Sigmoid colon (tissue), 7 donors: ENCODE measurements at places on chromosomes 6 and 20.
A peak's percentile ranks its signal among the peaks of the same experiment; 100 is the strongest.

DNA sequence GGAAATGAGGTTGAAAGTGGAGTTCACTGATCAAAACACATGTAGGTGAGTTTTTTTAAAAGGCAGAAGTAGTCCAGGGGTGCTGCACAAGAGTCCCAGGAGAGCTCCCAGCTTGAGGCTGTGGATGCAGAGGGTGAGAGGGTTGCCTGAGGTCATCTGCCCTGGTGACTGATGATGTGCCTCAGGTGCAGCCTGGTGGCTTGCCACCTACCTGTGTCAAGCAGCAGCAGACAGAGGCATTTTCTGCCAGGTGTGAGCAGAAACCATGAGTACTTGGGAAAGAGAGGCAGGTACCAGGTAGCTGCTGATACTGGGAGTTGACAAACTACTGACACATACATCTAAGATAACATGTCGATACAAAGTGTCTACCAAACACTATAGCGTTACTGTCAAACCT, 92.5 kb downstream of the SCP2D1 start:
- no peak for DNase-seq
- H3K4me3 ChIP-seq = no peak overlapping the region
- no peak overlapping the region for H3K27ac ChIP-seq
- H3K36me3 ChIP-seq = no peaks in the 10 kb centered on the region
- H3K27me3 ChIP-seq = no peaks in the 10 kb centered on the region

DNA sequence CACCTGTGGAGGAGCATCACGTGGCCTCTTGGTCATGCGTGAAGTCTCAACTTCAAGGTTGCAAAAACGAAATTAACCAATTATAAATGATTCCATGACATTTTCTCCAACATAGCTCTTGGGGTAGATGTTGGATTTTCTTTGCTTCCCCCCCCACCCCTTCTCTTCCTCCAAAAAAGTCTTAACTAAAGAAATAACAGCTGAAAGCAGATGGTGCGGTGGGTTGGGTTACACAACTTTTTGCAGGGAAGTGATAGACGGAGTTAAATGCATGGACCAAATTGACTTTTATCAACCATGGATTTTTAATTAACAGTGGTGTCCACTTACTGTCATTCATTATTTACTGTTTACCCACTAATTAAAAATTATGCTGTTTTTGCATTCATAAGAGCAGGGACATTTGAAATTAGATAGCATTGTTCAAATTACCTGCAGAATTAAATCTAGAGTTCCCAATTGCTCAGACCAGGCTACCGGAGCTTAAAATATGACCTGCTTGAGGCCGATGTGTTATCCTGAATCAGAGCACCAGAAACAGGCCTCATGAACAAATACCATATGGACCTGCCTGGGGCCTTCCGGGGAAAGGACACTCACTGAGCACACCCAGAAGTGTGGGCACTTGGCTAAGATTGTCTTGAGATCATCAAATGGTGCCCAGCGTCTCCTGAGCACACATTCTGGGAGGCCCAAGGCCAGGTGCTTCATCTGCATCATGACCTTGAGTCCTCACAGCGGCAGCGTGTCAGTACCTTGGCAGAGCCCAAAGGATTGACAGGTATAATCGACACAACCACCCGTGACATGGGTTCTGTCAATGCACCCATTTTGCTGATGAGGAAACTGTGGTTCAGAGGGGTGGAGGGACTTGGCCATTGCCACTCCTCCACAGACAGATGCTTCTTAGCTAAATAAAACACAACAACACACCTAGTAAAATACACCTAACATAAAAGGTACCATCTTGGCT, 41.5 kb downstream of the APCDD1L start:
- peaks cover 38% of the 10 kb centered on the region for H3K4me1 ChIP-seq
- no peaks in the 10 kb centered on the region for H3K36me3 ChIP-seq
- no peaks in the 10 kb centered on the region for H3K27me3 ChIP-seq
- no peak overlapping the region for H3K4me3 ChIP-seq

DNA sequence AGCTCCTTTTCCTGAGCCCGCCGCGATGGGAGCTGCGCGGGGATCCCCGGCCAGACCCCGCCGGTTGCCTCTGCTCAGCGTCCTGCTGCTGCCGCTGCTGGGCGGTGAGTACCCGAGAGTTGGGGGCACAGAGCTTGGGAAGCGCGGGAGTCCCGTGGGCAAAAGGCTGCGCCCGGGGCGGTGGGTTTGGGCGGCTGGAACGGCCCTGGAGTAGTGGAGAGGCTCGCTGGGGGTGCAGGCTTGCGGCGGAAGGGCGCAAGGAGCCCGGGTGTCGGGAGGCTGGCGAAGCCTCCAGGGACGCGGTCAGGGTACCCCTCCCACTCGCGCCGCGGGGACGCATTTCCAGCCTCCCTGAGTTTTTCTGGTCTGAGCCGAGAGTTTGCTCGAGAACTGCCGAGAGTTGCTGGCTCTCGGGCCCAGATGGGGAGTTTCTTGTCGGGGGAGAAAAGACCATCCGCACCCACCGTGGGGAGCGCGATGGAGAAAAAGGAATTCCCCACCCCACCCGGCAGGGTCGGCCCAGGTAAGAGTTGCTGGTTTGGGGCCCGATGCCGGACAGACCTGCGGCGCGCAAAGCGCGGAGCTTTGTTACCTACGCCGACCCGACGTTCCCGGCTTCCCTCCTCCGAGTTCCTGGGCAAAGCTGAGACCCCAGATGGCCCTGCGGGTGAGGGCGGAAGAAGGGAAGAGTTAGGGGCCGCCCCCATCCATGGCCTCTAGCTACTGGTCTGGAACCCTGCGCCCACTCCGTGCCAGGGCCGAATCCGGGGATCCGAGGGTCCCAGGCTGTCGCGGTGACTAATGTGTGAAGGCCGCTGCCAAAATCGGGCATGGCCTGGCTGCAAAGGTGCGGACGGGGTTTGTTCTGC, 584 bp downstream of the PTK7 start:
- peaks cover 7% of the 10 kb centered on the region for H3K36me3 ChIP-seq
- peaks cover 15% of the 10 kb centered on the region for H3K4me1 ChIP-seq
- H3K27ac ChIP-seq = no peak overlapping the region
- DNase-seq = no peak
- peak overlapping the region; percentile 52 for H3K4me3 ChIP-seq

GRCh38 chr6:109795994-109796555, 105.0 kb downstream of the FIG4 start:
- no peaks in the 10 kb centered on the region for H3K4me1 ChIP-seq
- no peaks in the 10 kb centered on the region for H3K27me3 ChIP-seq
- no peak overlapping the region for H3K4me3 ChIP-seq
- no peak for DNase-seq
- H3K36me3 ChIP-seq = no peaks in the 10 kb centered on the region
- H3K27ac ChIP-seq = no peak overlapping the region

DNA sequence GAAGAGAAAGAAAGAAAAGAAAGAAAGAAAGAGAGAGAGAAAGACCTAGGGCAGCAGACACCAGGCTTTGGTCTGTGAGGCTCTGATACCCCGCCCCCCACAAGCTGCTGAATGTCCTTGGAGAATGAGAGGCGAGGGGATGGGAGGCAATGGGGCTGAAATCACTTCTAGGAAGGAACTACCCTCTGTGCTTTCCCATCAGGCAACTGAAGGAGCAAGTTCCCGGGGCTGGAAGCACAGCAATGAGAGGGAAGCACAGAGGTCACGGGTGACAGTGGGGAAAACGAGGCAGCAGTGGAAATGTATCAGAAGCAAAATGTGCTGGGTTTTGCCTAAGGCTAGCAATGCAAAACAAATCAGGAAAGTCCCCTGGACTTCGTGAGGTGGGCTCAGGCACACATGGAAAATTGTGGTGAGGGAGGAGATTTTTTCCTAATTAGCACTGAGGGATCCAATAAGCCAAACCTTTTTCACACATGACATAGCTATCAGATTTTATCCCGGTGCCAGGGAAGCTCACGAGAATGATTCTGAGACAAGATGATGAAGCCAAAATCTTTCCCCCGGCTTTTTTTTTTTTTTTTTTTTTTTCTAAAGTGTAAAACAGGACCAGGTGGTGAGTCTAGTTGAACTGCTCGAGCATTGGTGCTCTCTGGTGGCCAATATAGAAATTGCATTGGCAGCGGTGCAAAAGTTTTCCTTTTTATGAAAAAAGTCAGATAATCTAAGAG, 16.8 kb upstream of the ARFGEF2 start:
- no peaks in the 10 kb centered on the region for H3K27me3 ChIP-seq
- H3K27ac ChIP-seq = no peak overlapping the region
- H3K4me3 ChIP-seq = no peak overlapping the region
- no peaks in the 10 kb centered on the region for H3K4me1 ChIP-seq
- no peaks in the 10 kb centered on the region for H3K36me3 ChIP-seq

DNA sequence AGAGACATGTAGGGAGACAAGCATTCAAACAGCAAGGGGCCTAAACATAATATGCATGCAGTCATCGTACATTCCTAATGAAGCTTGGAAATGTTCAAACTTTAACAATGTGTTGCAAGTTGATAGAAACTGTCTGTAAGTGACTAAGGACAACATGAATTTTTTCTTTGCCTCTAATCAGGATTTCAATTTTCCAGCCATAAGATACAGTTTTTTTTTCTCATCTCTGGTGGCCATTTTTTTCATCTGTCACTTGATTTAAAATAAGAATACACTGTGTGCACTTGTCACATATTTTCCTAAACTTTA, 22.2 kb upstream of the MTRF1L start:
- no peaks in the 10 kb centered on the region for H3K36me3 ChIP-seq
- H3K4me3 ChIP-seq = no peak overlapping the region
- H3K4me1 ChIP-seq = no peaks in the 10 kb centered on the region
- no peak overlapping the region for H3K27ac ChIP-seq

GRCh38 chr6:44869321-44869897, 458.7 kb upstream of the RUNX2 start:
- no peak overlapping the region for H3K27ac ChIP-seq
- no peaks in the 10 kb centered on the region for H3K4me1 ChIP-seq
- no peaks in the 10 kb centered on the region for H3K36me3 ChIP-seq
- no peaks in the 10 kb centered on the region for H3K27me3 ChIP-seq

DNA sequence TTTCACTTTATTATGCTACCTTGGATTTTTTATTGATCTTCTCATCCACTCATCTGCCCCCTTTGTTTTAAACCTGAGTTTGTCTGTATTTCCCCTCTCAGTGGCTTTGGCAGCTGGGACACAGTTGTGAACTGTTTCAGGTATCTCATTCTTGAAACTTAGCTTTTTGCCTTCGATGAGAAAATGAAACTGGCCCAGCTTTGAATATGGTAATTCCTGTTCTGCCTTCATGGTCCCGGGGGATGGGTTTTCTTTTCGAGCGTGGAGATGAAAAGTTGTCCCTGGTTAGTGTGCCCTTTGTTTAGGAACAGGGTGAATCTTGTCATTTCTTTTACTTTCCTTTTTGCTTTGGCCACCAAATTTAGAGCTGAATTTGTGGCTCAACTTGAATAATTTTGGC, 25.6 kb downstream of the DHX35 start:
- H3K27me3 ChIP-seq = no peaks in the 10 kb centered on the region
- H3K27ac ChIP-seq = no peak overlapping the region
- H3K36me3 ChIP-seq = peaks cover 28% of the 10 kb centered on the region
- no peak for DNase-seq
- no peak overlapping the region for H3K4me3 ChIP-seq

DNA sequence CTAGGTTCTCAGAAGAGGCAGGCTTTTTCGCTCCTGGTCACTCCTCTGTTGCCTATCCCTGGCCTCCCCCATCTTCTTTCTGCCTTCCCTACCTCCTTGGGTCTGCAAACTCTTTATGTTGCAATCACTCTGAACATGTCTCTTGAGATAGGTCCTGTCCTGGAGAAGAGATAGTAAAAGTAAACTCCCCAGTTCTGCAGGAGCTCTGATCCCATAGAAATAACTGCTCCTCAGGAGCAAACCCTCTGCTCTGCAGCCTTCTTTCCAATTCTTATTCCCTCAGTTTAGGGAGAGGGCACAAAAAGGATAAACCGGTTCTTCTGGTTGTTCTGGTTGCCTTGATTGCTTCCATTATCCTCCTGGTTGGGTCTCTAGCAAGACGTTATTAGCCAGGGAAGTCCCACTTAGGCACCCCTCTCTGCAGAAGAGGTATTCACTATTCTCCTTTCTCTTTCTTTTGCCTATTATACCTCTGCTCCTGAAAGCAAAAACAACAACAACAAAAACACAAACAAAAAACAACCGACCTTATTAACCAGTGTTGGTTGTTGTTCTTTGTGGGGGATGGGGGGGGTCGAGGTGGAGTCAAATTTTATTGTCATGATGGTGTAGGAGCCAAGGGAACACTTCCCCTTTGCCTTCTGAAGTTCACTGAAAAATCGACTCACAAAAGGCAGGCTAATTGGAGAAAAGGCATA, 973 bp downstream of the TRIM38 start:
- no peak for DNase-seq
- peak overlapping the region; percentile 86 for H3K27ac ChIP-seq
- H3K4me1 ChIP-seq = peaks cover 58% of the 10 kb centered on the region
- peaks cover 34% of the 10 kb centered on the region for H3K36me3 ChIP-seq
- no peaks in the 10 kb centered on the region for H3K27me3 ChIP-seq
- H3K4me3 ChIP-seq = peak overlapping the region; percentile 62
